ENCODE measurements at places on chromosomes 2 and 18.

GRCh38 chr2:29729401-29729800 lies 192.0 kb downstream of the ALK start:
- DNase-seq: no peak

GRCh38 chr18:32980896-32981295 lies 208.1 kb upstream of the KLHL14 start:
- no peak for DNase-seq

GRCh38 chr2:157898591-157898996 lies 22.5 kb upstream of the ACVR1 start:
- peak; percentile 71 for DNase-seq

- peak; percentile 71 for DNase-seq
Measured at GRCh38 chr2:241808721-241809382, at the start of gene NEU4. NEU4 (plus strand) TSS chr2:241809193; CDS start chr2:241814485, 5,292 bp downstream.

GRCh38 chr2:84782717-84783442 lies 98.0 kb downstream of the TRABD2A start:
- DNase-seq: no peak

GRCh38 chr2:139098961-139099360 lies 318.8 kb upstream of the NXPH2 start:
- DNase-seq: no peak

GRCh38 chr2:227462462-227462951 lies 9.4 kb upstream of the AGFG1 start:
- no peak for DNase-seq

GRCh38 chr2:195651046-195651445 lies 6.0 kb upstream of the SLC39A10 start:
- DNase-seq: no peak

DNA sequence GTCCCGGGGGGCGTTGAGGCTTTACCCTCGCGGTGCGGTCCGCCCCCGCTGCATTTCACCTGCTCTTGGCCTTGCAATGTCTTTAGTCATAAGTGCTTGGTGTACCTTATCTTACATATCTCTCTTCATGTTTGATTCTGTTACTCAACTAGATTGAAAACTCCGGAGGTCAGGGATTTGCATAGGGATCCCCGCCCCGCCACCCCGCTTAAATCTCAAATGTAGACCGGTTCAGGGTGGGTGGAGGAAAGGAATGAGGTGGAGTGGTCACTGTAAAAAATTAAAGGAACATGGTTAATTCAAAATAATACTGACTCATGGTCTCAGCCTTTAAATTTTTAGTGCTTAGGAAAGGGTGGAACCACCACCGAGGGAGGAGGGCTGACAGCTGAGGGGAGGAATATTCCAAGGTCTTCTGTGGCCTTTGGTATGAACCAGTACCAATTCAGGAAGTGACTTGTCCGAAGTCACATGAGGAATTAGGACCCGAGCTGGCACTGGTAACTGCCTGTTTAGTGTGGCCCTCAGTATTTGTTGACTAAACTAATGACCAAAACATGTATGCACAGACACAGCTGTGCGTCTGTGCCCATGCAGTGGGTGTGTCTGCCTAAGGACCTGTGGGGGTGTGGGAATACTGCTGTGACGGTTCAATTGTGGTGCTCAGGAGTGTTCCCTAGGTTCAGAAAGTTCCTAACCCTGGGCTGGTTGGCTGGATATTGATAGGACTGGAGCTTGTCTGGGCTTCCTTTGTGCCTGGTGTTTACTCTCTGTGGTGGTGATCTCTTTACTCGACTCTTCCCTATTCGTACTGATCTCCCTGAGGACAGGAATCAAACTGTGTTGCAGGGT lies 1.0 kb downstream of the PLEKHB2 start:
- peak; percentile 89 for DNase-seq

DNA sequence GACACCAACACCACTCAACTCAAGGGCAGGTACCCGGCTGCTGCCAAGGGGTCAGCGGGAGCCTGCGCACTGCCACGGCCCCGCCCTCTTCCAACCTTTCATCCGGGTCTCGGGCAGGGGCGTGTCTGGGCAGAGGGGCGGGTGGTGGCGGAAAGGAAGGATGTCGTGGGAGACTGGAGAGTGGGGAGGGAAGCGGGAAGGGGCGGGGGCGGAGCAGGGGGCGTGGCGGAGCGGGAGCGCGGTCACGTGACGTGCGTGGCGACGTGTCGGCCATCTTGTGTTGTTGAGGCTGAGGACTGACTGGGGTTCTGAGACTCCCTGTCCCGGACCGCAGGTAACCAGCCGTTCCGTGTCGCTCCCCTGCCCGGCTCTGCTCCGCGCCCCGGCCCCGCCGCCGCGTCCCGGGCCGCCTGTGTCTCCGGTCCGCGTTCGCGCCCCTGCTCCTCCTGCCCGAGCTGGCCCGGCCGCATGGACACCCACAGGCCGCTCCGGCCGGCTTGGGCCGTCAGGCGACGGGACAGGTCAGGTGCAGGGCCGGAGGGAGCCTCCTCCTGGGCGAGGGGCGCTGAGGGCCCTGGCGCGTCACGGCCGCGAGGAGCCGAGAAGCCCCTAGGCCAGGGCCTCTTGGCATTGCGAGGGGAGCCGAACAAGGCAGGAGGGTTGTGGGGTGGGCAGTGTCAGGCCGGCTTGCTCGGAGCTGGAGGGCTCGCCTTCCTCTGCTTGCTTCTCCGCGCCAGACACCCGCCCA lies at the start of gene GIGYF2:
GIGYF2 (plus strand) TSS at position 273 of the 748 bp plus-strand sequence. CDS start 37,867 bp downstream, outside the sequence.
- peak; percentile 98 for DNase-seq

DNA sequence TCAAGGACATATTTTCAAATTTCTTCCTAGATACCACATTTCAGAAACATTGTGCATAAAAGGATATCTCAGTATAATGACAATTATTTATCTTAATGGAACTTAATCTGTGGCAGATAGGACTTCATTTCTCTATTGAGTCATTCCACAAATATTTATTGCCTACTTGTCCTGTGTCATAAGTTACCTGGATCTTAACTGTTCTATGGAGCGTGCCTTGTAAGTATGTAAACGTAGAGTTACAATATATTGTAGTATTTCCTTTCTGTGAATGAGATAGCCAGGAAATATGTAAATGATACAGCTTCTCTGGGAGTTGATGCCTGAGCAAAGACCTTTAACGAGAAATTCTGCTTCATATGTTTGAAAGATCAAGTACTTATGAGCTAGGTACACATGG lies 2.5 kb downstream of the AGFG1 start:
- DNase-seq: no peak

- DNase-seq: no peak
Measured at GRCh38 chr2:168431301-168432024, 24.6 kb upstream of the CERS6 start.

DNA sequence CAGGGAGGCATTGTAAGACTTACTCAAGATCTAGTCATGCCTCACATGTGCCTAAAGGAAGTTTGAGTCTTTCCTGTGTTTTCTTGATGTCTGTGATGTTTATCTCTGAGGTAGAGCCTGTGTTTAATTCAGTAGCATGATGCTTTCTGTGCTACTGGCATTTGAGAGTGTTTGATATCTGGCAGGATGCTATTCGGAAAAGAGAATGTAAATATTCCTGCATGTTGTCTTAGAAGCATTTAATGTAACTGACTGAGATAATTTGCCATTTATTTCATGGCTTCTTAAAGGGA lies 58.8 kb downstream of the GREB1L start:
- no peak for DNase-seq
